ENCODE measurements at places on chromosomes 4 and X. TPM values are rescaled to one million over a fixed set of nuclear protein-coding genes. Genes with fewer than 3 reads are reported as not detected.

KLHL4 gene
- polyA plus RNA-seq, result 38.9 TPM

P2RY10 gene
- polyA plus RNA-seq, result 1.9 TPM

SERTM2 gene
- polyA plus RNA-seq, result 0.23 TPM

POU4F2 gene
- polyA plus RNA-seq, result not detected

MSL3 gene
- 12.3 TPM for polyA plus RNA-seq

Measured in ovary (tissue), 10 donors.